ENCODE measurements at places on chromosomes 4 and X.

DNA sequence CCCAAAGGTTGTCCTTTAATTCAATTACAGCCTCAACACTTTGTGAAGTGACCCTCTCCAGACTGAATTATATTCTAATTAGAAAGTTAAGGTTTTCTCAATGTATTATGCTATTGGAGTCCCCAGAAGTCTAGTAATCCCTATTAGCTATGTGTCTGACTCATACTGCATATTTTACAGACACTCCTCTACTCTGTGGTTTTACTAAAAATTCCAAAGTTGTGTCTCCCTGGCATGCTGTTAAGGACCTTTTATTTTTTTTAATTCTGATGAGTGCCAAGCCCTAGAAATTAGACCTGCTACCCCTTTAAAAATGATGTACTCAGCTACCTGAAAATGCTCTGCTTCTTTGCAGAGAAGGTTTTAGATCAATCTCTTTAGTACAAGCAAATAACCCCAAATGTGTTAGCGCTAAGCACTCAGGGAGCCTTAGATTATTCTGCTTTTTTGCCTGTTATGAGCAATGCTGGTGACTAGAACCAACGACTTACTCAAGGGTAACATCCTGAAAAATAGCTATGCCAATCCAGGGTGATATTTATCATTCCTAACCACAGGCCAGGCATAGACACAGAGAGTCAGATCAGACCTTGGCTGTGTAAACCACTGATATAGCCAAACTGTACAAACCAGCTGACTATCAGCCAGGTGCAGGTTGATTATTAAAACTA, 26.1 kb upstream of the CXCL13 start:
- no peak for DNase-seq

- DNase-seq: no peak
Measured at GRCh38 chr4:167713756-167714155, 378.6 kb upstream of the ANXA10 start.

DNA sequence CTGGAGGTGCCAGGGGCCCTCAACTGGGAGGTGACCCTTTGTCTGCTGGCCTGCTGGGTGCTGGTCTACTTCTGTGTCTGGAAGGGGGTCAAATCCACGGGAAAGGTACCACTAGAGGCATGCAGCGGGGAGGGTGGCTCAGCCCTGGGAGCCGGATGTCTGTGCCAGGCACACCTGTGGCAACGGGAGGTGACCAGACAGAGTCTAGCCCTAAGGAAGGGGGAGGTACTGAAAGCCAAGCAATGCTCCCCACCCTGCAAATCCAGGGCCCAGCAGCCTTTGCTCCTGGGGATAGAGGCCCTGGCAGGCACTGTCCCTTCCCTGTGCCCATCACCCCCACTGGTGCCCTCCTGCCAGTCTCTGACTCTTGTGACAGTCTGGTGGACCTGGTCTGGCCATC, 4.3 kb downstream of the SLC6A8 start:
- DNase-seq: no peak

DNA sequence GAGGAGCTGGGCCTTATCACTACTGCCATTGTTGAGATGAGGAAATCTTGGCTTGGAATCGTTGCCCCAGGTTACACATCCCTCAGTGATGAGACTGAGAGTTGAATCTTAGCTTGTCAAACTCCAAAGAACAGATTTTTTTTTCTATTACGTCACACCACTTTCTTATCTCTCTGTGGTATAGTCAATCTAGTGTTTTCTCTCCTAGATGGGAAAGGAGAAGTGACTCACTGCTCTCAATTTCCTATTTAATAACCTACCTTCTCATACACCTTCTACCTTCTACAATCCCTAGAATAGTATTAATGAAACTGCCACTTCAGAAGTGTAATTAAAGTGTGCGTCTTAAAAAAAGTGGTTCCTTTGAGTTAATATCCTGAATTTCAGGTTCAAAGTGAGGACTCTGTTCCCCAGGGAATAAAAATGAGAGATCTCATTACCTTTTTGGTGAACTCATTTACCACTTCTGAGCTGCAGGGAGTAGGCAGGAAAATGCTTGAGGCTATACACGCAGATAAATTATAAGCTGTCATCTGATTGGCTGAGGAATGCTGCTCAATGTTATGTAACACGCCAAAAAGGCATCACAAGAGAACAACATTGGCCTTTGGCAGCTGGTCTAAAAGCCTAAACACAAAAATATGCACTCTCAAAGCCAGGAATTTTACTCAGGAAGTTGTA, 59.3 kb downstream of the MAD2L1 start:
- no peak for DNase-seq

DNA sequence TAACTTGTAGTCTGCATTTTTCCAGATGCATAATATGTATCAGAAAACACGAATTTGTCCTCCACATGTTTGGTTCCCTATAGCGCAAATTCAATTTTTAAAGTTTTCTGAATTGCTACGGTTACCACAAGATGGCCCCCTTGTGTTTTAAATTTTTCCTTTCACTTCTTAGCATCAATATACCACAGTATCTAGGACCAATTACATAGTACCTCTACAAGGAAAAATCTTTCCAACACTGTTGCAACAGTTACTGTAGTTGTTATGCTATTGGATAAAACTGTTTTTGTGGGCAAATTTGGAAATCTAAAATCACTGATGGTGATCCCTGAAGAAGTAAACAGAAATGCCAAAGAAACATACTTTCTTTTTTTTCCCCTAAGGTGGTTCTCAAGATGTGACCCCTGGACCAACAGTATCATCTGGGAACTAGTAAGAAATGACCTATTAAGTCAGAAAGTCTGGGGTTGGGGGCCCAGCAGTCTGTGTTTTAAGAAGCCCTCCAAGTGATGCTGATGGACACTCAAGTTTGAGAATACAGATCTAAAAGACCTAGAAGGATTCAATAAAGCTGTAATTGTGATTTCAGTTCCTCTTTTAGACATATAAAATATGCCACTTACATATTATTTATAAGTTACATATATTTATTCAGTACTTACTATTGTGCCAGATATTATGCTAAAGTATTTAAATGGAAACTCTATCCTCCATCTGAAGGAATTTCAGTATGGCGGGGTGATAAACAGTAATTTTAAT, 3.1 kb downstream of the ZGRF1 start:
- DNase-seq: peak; percentile 14

Measured in central memory CD4-positive, alpha-beta T cell (primary cell).